ENCODE measurements at places on chromosomes 2 and 18.
A peak's percentile ranks its signal among the peaks of the same experiment; 100 is the strongest.

DNA sequence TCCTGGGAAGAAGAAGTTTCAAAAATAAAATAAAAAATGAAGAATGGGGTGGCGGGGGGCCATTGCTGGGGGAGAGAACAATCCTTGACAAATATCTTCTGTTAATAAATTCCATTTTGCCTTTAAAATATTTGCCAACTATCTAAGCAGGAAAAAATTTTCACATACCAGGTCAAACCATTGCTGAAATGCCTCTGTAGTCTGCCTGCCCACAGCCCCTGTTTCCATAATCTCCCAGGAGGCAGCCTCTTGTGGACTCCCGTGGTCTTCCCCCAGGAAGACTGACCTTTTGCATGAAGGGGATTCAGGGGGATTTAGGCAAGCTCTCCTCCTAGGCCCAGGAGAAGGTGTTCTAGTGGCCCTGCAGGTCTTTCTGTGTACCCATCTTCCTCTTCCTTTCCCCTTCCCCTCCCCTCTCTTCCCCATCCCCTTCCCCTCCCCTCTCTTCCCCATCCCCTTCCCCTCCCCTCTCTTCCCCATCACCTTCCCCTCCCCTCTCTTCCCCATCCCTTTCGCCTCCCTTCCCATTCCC is 61.0 kb downstream of the RPL37A start:
- no peak for DNase-seq

GRCh38 chr2:85395912-85396475 is 14.2 kb downstream of the CAPG start:
- DNase-seq = no peak

GRCh38 chr2:58939388-58939787 is 698.3 kb upstream of the FANCL start:
- peak; percentile 5 for DNase-seq

DNA sequence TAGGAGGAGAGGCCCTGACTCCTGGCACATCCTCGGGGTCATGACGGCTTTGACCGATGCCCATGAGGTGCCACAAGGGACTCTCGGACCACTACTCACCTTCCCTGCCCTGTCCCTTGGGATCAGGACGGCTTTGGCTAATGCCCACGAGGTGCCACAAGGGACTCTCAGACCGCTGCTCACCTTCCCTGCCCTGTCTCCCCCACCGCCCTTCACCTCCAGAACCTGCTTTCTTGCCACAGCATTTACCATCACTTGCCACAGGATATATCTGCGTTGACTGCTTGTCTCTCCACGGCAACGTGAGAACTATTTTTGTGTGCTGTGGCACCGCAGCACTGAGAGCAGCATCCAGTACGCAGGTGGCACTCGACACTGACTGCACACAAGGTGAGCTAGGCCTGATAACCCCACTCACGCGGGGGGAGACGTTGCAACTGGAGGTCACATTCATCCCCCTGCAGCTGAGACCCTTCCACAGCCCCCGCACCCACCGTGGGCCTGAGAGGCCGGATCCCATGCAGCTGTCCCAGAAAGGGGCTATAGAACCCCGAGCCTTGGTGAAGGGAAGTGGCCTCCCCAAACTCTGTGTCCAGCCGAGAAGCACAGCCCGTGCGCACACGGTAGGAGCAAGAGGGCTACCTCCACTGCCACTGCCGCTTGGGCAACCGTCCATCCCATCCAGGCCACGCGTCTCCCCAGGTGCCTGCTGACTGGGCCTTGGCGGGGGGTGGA is 47.5 kb downstream of the ANO7 start:
- no peak for DNase-seq

DNA sequence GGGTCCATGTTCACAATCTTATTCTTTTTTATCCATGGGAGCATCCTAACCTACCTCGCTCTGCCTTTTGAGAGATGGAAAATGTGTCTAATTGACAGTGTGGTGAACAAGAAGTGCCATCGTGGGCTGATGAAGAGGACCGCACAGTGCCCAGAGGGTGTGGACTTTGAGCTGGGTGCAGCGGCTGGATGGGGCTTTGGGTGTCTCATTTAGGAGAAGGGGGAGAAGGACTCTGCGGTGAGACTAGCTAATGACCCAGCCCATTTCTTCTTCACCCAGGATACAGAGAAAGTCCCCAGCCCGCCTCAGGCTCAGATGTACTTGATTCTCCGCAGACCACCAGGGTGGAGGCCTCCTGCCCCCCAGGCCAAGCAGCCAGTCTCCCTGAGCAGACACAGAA is 33.7 kb upstream of the SNTG2 start:
- no peak for DNase-seq

- no peak for DNase-seq
Observed at GRCh38 chr2:223971731-223972130, 14.5 kb downstream of the MRPL44 start.

- DNase-seq = no peak
Observed at GRCh38 chr2:204686406-204686805, 141.1 kb downstream of the PARD3B start.

GRCh38 chr2:8248623-8248957 is 433.3 kb upstream of the ID2 start:
- no peak for DNase-seq

GRCh38 chr2:44742057-44742456 is 199.4 kb upstream of the SIX3 start:
- no peak for DNase-seq

GRCh38 chr2:76160670-76161069 is 450.0 kb upstream of the GCFC2 start:
- no peak for DNase-seq

DNA sequence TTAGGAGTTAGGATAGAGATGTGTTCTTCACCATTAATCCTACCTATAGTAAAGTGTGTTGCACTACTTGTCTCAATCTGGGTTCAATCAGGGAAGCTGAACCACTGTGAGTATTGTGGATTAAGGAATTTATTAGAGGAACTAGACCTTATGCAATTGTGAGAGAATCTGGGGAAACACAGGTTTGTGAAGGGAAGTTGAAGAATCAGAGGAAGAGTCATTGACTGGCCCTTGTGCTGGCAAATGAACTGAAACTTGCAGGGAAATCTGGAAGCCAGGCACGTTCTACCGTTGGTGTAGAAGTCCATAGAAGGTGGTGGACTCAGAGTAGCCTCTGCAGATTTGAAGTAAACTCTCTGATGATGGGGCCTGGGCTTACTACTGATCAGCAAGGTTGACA is 44.7 kb upstream of the HK2 start:
- DNase-seq = no peak

- no peak for DNase-seq
Observed at GRCh38 chr2:144529841-144530240, 9.9 kb upstream of the ZEB2 start.

- no peak for DNase-seq
Observed at GRCh38 chr2:149015926-149016563, 22.5 kb upstream of the LYPD6B start.

DNA sequence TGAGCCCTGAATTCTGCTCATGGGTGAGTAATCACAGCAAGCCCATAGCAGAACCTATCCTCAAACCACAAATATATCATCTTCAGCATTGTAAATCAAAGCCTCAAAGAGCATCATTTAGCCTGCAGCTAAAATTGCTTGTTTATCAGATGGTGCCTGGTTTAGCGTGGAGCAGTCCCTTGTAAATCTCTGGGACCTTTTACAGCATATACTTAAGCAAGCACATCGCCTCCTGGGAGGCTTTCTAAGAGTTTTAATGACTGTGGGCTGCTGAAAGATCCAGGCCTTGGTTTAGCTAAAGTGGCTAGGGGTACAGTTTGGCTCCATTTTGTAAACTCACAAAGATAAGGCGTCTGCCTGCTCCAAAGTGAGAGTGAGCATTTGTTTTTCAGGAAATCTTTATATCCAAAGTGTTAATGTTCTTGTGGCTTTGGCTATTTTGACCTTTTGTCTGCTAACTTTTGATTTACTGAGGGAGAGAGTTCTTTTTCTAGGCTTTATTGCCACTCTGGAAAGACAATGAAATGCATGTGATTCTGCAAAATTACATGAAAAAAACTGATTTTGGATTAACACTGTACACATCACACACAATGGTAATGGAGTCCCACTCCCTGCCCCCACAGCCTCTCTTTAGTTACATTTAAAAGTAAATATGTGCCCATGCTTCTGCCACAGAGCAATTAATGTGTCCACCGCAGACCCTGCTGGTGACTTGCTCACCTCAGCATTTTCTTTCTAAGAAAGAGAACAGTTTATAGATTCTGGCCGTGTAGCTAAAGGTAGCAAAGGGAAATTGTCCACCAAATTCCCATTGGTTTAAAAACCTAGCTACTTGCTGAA is 194.8 kb downstream of the LNPK start:
- peak; percentile 88 for DNase-seq

GRCh38 chr18:61896757-61897156 is 4.0 kb upstream of the RNF152 start:
- peak; percentile 21 for DNase-seq

GRCh38 chr2:112018846-112019245 is 36.2 kb upstream of the TMEM87B start:
- DNase-seq = no peak

DNA sequence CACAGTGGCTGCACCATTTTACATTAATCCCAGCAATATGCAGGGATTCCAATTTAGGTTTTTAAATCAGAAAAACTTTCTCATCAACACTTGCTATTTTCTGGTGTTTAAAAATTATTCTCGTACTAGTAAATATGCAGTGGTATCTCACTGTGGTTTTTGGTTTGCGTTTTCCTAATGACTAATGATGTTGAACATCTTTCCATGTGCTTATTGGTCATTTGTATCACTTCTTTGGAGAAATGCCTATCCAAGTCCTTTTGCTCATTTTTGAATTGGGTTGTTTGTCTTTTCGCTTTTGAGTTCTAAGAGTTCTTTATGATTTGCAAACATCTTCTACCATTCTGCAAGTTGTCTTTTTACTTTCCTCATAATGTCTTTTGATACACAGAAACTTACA is 62.1 kb upstream of the TCF7L1 start:
- no peak for DNase-seq

- no peak for DNase-seq
Observed at GRCh38 chr2:54279385-54279784, 23.4 kb upstream of the TSPYL6 start.

DNA sequence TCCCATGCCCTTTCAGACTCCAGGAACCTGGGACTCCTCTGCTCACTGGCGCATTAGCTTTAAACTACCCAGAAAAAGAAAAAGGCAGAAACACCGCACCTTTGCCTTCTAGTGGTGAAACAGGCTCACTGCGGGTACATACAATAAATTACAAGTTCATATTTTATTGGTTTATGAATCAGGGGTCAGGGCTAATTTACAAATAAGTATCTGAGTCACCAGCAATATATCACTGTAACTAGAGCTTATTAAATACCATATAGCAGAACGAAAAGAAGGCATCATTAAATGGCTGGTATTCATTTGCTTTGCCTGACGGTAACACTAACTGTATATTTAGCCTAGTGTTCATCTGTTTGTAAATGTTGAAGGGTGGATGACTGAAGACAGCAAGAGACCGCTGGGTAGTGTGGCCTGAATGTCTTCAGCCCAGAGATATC is 26.9 kb upstream of the DTNB start:
- peak; percentile 67 for DNase-seq

DNA sequence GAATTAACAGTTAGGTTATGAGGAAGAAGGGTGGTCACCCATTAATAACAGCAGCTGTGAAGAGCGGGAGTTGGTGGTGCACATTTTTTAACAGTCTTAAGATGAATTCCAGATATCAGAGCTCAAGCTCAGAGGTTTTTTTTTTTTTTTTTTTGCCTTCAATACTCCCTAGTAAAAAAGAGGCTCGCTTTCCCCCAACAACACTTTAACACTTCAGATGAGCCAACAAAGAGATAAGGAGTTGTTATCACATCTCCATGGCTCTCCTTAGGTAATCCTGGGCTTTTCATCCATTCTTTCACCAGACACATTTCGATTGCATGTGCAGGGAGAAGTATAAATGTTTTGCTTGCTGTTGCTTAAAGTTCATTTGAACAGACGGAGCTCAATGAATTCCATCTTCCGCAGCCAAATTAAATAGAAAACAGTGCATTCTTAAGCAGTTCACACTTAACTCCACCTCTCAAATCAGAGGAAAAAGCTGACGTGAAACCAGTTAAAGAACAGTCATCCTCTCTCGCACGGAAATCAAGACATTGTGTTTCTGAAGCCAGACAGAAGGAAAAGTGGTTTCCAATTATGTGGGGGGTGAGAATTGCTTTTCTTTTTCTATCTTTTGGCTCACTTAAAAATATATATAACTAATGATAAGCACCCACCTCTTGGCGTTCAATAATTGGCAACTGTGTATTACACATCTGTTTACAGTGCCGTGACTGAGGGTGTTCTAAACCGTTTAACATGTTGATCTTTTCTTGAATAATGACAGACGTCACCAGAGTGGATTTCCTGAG is 118.2 kb downstream of the ZNF521 start:
- DNase-seq = peak; percentile 32

- DNase-seq = no peak
Observed at GRCh38 chr2:150081775-150082481, 405.5 kb downstream of the RND3 start.

- no peak for DNase-seq
Observed at GRCh38 chr2:190572246-190572645, 37.7 kb upstream of the NEMP2 start.

GRCh38 chr2:215791481-215791937 is 221.8 kb downstream of the MREG start:
- no peak for DNase-seq

DNA sequence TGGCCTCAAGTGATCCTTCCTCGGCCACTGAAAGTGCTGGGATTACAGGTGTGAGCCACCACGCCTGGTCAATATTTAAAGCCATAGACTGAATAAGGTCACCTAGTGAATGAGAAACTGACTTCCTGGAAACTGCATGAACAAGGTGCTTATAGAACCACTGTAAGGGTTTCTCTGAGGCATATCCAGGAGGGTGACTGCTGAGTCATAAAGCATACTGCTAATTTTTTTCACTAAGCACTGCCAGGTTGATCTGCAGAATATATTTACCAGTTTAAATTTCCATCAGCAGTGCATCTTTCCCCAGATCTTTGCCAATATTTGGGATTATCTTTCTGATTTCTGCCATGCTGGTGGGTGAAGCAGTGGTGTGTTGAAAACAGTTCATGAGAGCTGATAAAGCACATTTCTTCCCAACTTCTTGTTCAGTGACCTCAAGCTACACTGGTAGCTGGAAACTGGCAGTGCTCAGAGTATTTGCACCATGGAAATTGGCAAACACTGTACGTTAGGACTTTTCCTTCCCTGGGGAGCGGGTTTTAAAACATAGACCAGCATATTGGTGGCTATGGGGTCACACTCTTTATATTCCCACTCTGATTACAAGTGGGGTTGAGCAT is 4.2 kb upstream of the CLIP4 start:
- DNase-seq = no peak

- no peak for DNase-seq
Observed at GRCh38 chr2:176986487-176986886, 226.1 kb upstream of the HNRNPA3 start.

DNA sequence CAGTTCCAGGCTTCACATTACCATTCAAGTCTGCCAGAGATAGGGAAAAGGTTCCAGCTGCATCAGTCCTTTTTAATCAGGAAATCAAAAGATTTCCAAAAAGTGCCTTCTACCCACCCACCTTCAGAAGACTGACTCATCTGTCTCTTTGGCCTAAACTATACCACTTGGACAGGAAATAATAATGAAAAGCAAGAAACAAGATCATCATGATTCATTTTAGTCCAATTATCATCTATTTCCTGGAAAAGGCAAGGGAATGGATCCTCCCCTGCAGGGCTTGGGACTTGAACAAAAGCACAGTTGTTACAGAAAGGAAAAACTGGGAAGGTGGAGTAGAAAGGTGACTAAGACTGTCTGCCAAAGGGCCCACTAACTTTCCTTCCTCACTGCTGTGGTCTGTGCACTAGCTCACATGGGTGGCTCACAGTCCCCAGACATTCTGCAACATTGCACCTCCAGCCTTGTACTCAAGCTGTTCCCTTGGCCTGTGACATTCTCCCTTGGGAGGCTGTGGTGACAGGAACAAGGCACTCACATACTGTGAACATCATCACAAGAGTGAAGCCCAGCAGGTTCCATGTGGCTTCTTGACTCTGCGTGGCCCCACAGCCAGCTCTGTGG is 75.3 kb downstream of the VSNL1 start:
- DNase-seq = peak; percentile 38
